ENCODE measurements at places on chromosomes 1 and 21. TPM values are rescaled to one million over a fixed set of nuclear protein-coding genes. Genes with fewer than 3 reads are reported as not detected.

CLCA2 gene
- polyA plus RNA-seq: 0.01 TPM

MEX3A gene
- 0.22 TPM for polyA plus RNA-seq

GRCh38 chr1:82094136-82094535 lies 293.4 kb downstream of the ADGRL2 start:
- no peak for DNase-seq

- DNase-seq: no peak
Measured at GRCh38 chr1:6923955-6924881, 139.0 kb downstream of the CAMTA1 start.
